ENCODE measurements at places on chromosomes 5 and 9.

DNA sequence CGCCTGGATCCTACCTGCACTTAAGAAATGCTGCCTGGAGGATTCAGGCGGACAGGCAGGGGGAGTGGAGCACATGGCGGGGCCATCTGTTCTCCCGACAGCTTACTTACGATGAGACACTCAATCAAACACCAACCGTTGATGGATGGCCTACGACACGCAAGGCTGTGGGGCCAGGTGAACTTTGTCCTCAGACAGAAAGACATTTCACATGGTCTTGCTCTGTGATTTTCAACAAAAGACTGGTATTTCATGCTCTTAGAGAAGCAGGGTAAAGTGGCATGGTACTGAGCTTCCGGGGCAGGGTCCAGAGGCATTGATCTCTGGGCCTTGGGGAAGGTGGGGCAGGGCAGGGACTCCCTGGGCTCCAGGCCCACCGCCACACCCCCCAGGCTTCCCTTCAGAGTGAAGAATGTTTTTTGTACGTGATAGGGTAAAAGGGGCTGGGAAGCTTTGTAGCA, 9.1 kb upstream of the OLFM1 start:
- DNase-seq = no peak

DNA sequence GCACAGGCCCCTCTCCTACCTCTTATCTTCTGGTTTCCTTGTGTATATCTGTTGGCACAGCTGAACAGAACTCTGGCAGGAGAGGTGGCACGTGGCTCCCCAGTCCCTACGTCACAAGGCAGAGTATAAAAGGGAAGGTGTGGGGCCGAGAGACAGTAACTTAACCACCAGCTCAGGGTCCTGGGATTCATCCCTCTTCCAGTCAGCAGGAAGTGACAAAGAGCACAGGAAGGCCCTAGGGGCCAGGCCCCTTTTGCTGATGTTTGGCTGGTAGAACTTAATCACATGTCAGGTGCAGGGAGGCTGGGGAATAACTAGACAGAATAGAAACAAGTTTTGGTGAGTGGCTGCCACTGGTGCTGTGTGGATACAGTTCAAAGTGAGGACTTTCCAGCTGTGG, 4.5 kb upstream of the ICE1 start:
- no peak for DNase-seq

- no peak for DNase-seq
These were observed 31.5 kb downstream of the GAPVD1 start for GRCh38 chr9:125293134-125293533.

DNA sequence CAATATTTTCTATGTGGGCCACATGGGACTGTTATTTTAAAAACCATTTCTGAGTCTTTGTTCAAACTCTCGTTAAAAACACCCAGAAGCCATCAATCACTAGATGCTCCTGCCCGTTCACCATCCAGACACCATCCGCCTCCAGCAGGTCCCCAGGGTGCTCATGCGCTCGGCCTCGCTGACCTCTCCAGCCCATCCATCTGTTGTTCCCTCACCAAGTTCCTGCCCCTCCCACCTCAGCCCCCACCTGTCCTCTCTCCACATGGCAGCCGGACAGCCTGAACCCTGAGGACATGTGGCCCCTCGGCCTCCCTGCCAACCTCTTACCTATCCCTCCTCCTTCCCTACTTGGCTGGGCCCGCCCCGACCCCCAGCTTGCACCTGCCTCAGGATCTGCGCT, 31.6 kb downstream of the NSUN2 start:
- no peak for DNase-seq

DNA sequence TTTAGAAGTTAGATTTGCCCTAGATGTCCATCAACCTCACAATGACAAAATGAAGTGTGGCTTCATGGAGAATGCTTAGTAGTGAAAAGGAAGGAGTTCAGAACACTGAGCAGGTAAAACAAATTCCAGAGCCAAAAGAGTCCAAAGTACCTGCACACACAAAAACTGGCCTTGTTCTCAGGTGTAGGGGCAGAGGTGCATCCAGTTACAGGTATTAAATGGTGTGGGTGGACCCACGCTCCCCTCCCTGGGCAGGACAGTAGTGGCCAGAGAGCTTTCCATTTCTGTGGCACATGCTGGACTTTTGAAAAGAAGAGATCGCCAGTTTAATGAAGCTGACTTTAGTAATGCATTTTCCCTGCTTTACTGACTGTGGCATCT, 47.2 kb downstream of the SECISBP2 start:
- no peak for DNase-seq

GRCh38 chr5:128155776-128156175, 72.2 kb downstream of the SLC12A2 start:
- no peak for DNase-seq

DNA sequence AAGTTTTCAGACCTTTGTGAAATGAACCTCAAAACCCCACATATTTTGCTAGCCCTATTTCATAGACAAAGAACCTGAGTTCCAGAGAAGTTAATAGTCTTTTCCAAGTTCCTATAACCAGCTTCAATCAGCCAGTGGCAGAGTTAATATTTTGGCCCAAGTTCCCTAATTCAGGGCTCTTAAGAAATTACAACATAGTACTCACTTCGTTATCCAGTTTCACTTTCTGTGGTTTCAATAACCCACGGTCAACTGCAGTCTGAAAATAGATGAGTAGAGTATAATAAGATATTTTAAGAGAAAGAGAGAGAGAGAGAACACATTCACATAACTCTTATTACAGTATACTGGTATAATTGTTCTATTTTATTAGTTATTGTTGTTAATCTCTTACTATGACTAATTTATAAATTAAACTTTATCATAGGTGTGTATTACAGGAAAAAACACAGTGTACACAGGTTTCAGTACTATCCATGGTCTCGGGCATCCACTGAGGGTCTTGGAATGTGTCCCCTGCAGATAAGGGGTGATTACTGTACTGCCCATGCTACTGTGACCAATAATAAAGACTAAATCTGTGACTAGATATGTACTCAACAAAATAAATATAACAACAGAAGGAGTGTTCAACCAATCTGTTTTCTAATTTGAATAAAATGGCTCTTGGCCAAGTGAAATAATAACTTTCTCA, 9.3 kb upstream of the MYOT start:
- no peak for DNase-seq

DNA sequence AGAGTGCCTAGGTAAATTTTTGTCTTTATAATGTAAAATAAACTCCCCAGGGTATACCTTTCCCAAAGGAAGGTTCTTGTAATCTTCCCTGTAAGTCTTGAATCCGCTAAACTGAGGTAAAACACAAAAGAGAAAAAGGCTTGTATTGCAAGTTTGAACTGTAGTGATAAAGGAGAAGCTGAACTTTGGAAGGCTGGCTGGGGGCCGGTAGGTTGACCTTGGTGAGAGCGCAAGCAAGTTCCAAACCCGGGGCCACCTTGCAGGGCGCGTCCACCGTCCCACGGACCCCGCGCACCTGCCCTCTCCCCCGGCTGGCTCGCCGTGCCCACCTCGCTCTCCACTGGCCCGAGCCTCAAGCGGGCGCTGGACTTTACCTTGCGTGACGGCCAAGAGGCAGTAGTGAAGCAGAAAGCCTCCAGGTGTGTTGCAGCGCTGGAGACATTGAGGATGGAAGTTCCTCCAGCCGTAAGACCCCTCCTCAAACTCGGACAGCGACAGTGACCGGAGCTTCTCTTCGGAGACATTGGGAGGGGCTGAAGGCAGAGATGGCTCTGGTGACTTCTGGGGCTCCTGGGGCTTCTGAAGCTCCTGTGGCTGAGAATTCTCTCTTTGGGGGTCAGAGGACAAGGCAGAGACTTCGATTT, 428 bp downstream of the SLCO4C1 start:
- no peak for DNase-seq

DNA sequence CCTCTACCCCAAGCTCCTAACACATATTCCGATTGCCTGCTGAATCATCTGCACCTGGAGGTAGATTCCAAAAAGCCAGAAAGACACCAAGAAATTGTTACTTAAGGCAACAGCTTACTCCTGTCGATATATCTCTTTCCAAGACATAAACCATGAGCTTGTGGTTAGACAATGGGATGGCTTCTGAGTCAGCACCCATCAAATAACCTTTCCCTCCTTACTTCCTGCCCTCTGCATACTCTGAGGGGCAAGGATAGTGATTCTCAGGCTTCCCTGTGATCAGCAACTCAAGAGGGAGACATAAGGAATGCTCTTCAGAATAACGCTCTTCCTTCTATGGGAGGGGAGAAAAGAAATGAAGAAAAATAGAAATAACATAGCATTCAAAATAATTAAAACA, 70.9 kb downstream of the TMEM215 start:
- DNase-seq = no peak

DNA sequence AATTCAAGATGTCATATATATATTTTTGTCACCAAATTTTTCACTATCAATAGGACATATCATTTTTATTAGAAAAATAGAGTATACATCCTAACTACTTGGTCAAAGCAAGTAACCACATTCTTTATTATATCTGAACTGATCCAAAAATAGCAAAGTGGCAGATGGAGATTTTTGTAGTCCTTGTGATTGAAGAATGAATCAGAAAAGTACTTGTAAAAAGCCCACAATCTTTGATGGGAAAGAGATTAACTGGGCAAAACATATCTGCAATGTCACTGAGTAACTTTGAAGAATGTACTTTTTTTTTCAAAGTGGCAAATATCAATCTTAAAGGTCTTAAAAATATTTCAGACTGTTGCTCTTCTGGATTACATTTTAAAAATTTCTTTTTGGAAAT, 1040.6 kb upstream of the SEMA6A start:
- no peak for DNase-seq

DNA sequence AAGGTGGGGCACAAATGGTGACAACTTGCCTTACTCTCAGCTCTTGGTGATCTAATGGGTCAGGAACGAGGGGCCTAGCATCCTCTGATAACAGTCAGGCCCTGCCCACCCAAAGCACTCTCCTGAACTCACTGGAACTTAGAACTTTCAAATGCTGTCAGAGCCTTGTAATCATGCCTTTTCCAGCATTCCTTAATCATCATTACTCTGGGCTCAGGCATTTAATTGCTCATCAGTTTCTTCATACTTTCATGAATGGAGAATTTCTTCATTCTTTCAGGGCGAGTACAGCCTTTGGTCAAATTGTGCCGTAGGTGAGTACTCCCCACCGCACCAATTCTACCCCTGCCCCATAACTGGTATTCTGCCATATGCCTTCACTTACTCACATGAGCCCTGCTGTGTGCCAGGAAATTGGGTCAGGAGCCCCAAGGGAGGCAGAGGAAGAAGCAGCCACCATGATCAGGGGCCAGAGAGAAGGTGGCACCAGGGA, 30.2 kb upstream of the DUSP1 start:
- no peak for DNase-seq

DNA sequence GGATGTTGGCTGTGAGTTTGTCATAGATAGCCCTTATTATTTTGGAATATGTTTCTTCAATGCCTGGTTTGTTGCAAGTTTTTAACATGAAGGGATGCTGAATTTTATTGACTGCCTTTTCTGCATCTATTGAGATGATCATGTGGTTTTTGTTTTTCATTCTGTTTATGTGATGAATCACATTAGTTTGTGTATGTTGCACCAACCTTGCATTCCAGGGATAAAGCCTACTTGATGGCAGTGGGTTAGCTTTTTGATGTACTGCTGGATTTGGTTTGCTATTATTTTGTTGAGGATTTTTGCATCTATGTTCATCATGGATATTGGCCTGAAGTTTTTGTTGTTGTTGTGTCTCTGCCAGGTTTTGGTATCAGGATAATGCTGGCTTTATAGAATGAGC, 225.6 kb downstream of the PCSK1 start:
- no peak for DNase-seq

DNA sequence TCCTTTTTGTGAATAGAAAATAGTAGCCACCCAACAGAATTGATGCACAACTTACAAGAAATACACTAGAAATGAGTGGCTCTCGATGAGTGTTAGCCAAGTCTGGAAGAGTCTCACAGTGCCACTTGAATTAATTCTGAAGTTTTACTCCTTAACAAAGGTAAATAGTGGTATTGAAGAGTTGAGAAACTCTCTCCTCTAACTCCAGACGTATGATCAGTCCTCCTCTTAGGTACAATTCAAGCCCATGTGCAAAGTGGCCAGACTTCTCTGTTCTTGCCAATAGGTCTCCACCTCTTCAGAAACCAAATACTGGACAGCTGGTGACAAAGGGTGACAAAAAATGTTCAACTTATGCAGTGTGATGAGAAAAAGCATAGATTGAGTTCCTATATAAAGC, 38.5 kb upstream of the ADAMTS16 start:
- no peak for DNase-seq

DNA sequence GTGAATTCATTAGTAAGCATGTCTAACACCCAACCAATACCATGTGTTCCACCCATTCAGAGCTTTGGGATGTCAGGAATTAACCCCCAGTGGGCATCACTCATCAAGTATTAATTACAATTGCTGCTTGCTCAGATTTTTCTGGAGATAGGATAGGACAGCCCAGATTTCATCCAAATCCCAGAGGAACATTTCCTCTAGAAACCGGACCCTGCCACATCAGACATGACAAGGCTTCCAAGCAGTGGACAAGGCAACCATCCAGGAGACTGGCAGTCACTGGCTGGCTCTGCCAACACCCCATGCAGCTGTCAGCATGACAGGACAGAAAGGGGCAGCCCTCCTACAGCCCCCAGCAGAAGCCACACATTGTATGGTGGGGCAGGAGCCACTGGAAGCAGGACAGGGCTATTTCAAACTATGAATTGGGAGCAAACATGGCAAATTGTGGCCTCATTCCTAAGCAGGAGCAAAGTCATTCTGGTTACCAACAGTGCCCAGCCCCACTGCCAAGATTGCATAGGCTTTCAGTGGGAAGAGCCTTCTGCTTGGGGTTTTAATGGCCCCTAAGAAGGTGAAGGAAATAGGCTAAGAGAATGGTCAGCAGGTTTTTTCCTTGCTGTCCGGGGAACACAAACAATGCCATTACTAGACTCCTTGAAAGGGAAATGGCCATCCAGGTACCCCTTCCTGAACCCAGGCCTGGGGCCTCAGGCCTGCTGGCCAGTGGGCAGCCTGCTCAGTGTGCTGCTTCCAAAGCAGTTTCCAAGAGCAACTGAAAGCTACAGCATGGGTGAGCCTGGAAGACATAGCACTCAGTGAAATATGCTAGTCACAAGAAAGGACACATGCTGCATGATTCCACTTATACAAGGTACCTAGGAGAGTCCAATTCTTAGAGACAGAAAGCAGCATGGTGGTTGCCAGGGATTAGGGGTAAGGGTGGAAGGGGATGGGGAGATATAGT, 294.7 kb upstream of the SLC30A5 start:
- no peak for DNase-seq

GRCh38 chr5:131786900-131787692, 9.7 kb downstream of the FNIP1 start:
- no peak for DNase-seq

DNA sequence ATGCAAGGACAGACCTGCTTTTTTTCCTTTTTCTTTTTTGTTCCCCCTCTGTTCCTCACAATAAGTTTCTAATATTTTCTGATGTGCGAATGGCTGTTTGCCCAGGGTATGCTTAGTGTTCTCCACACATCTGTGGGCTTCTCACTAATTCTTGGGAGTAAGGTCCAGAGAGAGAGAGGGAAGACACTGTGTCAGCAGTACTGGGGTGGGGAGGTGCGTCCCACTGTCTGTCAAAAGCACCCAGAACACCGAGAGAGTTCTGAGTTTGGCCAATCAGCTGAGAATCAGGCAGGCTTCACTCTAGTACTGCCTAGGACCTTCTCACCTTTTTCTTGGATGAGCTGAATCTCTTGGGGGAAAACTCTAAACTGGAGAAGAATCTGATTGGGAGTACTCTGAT, 61.8 kb downstream of the ELL2 start:
- DNase-seq = no peak
